ENCODE measurements at places on chromosomes 16 and 17. TPM values are rescaled to one million over a fixed set of nuclear protein-coding genes. Genes with fewer than 3 reads are reported as not detected.
A peak's percentile ranks its signal among the peaks of the same experiment; 100 is the strongest.

DNA sequence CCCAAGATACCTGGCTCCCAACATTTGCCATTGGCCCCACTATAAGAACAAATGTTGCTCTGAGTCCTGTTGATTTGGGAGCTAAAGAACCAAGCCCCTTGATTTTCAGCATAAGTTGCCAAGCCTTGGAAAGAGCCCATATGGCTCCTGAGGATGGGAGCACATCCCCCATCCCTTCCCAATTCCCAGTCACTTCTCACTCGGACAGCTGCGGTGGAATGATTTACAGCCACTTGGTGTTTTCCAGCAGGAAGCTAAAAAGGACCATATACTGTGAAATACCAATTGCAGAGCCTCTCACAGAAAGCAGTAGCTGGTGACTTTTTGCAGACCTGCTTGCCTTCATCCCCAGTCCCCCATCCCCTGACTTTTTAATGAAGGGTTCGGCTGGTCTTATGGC lies 524.6 kb downstream of the GRIN2A start:
- DNase-seq, result no peak

GRCh38 chr16:1992704-1993317 lies 3.0 kb downstream of the SYNGR3 start:
- no peak for DNase-seq

GRCh38 chr17:29583324-29584248 lies 5.9 kb downstream of the GIT1 start:
- DNase-seq, result no peak

DNA sequence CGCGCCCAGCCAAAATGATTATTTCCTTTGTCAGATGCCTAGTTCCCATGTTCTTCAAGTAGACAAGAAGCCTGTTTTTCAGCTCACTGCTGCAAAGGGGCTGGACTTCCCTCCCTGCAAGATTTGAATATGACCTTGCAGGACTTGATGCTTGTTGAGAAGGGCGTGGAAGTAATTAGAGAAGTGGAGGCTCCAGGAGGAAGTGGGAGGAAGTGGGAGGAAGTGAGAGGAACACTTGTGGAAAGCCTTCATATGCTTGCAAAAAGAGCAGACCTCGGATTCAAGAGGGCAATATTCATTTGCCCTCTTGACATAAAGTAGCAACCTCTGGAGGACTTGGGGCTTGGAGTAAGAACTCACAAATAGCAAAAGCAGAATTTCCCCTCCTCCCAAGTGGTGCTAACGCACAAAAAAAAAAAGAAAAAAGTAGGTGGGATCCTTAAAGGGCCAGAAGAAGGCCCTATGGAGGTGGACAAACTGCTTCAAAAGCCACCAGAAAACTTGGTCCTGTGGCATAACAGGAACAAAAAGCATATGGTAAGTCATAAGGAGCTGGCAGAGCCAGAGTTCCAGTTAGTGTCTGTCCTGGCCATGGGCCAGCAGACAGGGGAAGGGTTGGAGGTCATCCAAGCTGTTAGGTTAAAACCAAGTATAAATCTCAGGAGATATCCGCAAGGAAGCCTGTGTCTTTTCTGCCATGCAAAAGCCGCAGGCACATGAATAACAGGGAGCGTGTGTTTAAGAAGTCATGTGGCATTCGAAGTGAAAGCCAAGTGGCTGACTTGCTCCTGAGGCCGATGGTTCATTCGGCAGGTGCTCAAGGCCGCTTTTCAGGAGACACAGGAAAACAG lies 20.6 kb upstream of the PRKAR1A start:
- no peak for DNase-seq

DNA sequence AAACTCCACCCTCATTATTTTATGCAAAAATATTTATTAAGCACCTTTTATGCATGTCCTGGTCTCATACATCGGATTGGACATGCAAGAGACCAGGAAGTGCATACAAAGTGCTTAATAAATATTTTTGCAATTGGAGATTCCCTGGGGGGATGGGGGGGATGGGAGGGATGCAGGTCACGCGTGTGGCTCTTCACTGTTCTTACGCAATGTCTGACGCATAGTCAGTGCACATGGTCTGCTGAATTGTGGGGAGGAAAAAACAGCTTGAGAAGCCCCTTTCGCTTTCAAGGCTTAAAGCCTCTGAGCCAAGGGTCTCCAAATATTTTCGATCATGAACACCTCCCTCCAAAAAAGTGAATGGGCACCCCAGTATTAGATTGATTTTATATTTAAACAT lies 96.7 kb upstream of the XYLT1 start:
- no peak for DNase-seq

DNA sequence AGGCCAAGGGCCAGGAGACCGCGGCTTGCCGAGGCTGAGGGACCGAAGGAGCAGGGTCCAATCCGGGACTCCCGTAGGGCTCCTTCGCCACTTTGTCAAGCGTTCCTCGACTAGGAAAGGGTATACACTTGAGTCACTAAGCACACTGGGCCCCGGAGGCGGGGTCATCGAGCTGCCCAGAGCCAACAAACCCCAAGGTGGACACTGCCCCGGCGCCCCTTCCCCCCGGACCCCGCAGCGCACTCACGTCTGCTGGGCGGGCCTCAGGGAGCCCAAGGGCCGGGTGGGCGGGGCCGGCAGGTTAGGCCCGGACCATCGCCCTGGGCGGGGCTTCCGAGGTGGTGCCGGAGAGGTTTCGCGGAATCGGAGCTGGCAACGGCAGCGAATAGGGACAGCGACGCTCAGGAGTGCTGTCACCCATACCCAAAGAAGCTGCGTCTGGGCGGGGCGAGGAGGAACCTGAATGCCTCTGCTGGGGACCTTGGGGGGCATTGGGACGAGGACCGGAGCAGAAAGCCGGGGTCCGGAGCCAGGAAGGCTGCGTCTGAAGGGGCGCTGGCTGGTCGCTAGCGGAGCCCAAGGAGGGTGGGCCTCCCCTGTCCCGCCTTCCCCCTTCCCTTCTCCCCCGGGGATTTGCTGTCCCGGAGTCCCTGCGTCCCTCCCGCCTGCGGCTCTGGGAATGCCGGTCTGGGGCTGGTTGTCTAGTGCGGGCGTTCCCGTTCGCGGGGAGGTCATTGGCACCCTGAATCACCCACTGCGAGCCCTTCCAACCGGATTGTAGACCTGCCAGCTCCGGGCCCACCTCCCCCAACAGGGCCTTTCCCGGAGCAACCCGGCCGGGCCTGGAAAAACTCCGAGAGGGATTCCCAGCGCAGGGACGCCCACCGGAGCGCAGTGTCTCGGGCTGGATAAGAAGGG lies 118.2 kb upstream of the SMURF2 start:
- peak; percentile 66 for DNase-seq

SLC43A2 gene
- 20.7 TPM for total RNA-seq

DNA sequence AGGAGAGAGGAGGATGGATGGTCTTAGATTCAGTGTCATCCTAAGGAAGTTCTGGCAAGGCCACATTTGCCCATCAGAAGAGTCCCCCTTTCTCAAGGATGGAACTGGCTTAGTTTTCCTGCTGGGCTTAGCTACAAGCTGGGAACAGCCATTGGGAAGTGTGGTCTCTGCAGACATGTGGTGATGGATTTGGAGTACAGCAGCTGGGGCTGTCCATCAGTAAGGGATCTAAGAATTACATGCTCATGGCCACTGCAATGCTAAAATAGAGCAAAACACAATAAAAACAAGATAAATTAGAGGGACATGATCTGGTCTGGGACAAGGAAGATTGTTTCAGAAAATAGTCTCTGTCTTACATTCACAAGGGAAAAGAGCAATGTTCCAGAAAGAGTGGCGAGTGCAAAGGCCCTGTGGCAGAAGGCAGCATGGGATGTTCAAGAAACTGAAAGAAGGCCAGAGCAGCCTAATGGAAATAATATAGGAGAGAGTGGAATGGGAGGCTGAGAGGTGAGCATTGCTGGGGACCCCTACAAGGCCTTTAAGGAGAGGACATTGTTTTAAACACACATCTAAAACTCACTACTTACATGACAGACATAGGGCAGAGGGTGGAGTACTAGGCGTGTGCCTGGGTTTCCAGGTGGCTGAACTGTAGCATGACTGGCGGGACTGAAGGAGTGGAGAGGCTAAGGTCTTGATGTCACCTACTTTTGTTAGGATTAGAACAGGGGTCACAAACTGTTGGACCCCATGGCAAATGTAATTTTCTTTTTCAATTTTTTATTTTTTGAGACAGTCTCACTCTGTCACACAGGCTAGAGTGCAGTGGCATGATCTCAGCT lies 17.0 kb upstream of the TOX3 start:
- no peak for DNase-seq

DNA sequence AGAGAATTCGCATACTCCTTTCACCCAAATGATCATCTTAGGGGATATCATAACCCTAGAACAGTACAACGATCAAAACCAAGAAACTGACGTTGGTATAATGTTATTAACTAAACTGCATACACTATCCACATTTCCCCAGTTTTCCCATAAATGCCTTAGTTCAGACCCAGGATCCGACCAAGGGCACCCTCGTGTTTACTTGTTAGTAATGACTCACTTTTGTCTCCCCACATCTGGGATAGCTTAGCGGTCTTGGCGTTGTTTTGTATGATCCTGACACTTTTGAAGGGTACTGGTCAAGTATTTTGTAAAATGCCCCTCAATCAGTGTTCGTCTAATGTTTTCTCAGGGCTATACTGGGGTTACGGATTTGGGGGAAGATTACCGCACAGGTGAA lies 8.0 kb downstream of the HS3ST3A1 start:
- DNase-seq, result no peak

DNA sequence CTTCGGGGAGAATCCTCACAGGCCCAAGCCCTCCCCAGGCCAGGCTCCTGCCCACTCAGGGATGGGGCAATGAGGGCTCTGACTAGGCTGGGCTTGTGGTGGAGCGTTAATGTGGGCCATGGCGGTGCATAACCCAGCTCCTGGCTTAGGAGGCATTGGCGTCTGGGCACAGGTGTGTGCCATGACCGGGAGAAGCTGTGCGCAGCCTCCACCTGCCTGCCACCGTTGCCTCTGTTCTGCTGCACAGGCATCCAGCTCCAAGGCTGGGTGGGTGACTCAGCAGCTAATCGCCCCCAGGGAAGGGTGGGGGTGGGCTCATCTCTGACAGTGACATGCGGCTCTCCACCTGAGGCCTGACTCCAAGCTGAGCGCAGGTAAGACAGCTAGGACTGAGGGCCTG lies 3.5 kb upstream of the ARHGAP27 start:
- no peak for DNase-seq

GRCh38 chr16:67551972-67552371 lies 10.4 kb upstream of the CTCF start:
- no peak for DNase-seq

TMC5 gene
- not detected for total RNA-seq

- no peak for DNase-seq
These were observed 87.6 kb downstream of the VPS53 start for GRCh38 chr17:627051-627450.

CHST6 gene
- total RNA-seq, result not detected

- no peak for DNase-seq
These were observed 40.4 kb downstream of the PITPNC1 start for GRCh38 chr17:67417507-67417906.

GRCh38 chr16:52578007-52578828 lies 31.3 kb upstream of the TOX3 start:
- DNase-seq, result no peak

GRCh38 chr16:4839942-4840341 lies 7.1 kb downstream of the GLYR1 start:
- no peak for DNase-seq

GRCh38 chr16:76529120-76529519 lies 251.9 kb downstream of the CNTNAP4 start:
- DNase-seq, result no peak

GRCh38 chr16:79597277-79598062 lies 3.1 kb downstream of the MAF start:
- no peak for DNase-seq

VWA3A gene
- 0.65 TPM for total RNA-seq

AKAP10 gene
- 71.9 TPM for total RNA-seq

PROCA1 gene
- total RNA-seq, result 16.7 TPM

TBC1D3C gene
- 4.3 TPM for total RNA-seq

Data from naive thymus-derived CD8-positive, alpha-beta T cell (primary cell).